SJSA1 (cell line): ENCODE measurements at places on chromosomes 11 and 22.
A peak's percentile ranks its signal among the peaks of the same experiment; 100 is the strongest.

DNA sequence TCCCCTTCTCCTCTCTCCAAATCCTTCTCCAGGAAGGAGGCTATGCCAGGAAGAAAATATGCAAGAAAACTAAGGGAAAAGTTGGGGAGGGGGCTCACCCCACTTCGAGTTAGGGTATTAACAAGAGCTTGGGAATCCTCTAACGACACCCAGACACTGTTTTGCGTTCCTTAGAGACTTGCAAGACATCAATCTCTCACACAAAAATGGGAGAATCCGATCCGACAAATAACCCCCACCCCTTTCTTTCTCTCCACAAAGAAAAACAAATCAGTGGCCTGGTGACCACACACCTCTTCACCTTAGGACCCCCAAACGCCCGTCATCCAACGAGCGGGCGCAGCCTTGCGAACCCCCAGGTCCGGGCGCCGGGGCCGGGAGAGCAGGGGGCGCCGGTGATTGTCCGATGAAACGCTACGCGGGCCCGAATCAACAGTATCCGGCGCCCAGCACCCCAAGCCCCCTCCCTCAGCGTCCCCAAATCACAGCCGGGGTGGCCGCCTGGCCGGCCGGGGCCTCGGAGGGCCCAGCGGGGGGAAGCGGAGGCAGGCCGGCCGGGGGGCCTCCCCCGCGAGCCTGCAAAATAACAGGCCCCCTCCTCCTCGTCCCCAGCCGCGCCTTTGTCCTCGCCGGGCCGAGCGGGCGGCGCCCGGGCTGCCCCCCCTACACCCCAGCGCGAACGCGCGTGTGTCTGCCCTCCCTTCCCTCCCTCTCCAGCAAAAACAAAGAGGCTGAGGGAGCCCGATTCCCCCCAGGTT lies 690 bp downstream of the CSNK1E start:
- no peak for DNase-seq

DNA sequence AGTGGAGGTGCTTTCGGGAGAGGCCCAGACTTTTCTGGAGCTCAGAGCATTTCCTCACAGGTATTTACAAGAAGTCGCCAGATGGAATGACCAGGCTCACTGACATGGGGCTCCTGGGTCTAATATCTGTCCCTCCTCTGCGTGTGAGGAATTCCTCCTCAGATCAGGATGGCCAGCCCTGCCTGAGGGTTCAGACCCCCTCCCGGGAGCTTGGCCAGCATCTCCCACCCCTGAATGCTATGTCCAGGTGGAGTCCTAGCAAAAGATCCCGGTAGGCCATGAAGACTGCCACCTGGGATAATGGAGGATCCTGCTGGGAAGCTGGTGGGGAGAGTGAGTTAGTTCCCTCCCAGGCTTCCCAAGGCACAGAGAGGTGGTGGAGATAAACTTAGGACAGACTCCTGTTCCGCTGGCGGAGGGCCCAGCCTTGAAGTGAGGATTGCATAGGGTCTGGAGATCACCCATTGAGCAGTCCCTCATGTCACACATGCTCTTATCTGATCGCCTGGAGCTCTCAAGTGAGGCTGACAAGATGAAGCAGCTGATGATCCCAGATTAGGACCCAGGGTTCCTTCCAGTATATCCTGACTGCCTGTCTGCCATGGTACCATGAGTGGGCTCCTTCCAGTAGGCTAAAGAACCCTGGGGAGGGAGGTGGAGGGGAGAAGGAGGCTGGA lies 5.7 kb downstream of the OAF start:
- no peak for DNase-seq

DNA sequence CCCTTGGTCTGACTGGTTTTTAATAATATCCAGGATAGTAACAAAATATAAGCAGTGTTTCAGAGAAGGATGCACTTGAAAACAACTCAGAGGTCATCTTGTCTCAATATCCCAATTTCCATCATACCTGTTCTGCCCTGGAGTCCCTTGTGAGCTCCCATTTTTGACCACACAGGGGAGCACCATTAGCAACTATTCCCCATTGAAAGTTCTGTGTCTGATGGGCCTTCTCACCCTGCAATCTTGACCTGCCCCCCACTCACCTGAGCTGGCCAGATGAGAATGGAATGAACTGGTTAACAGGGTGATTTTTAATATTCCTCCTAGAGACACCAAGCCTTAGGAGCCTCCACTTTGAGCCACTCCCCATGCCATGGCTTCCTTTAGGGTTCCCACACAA lies 3.8 kb upstream of the CAPN5 start:
- no peak for DNase-seq

DNA sequence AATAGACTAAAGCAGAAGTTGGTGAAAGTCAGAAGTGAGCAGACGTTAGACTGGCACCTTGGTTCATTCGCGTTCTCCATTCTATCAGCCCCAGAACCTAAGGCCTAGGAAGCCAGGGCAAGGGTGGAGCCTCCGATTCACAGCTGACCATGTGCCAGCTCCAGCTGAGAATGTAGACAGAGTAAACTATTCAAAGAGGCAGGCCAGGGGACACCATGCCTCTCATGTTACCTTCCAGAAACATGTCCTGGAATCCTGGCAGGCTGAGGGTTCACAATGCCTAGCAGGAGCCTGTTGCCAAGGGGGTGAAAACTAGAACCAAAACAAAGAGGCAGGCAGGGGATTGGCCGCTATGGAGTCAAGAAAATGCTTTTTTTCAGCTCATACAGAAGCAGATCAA lies 224.4 kb upstream of the POU2AF2 start:
- DNase-seq: no peak

GRCh38 chr22:29312218-29313125 lies 3.0 kb downstream of the RASL10A start:
- DNase-seq: no peak

GRCh38 chr11:74684661-74685060 lies 46.6 kb downstream of the CHRDL2 start:
- no peak for DNase-seq

DNA sequence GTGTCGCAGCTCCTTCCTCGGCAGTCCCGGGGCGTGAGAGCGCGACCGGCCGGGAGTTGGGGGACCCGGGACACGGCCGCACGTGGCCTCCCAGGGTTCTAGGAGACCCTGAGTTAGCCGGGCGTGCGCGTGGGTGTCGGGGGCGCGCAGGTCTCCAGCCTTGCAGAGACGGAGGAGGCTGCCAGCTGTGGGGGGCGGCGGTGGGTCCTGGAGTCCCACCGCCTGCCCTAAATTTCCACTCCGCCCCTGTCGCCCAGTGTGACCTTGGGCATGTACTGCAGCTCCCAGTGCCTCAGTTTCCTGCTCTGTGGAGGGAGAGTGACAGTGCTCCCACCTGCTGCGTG lies 18.8 kb downstream of the RRP7A start:
- no peak for DNase-seq

DNA sequence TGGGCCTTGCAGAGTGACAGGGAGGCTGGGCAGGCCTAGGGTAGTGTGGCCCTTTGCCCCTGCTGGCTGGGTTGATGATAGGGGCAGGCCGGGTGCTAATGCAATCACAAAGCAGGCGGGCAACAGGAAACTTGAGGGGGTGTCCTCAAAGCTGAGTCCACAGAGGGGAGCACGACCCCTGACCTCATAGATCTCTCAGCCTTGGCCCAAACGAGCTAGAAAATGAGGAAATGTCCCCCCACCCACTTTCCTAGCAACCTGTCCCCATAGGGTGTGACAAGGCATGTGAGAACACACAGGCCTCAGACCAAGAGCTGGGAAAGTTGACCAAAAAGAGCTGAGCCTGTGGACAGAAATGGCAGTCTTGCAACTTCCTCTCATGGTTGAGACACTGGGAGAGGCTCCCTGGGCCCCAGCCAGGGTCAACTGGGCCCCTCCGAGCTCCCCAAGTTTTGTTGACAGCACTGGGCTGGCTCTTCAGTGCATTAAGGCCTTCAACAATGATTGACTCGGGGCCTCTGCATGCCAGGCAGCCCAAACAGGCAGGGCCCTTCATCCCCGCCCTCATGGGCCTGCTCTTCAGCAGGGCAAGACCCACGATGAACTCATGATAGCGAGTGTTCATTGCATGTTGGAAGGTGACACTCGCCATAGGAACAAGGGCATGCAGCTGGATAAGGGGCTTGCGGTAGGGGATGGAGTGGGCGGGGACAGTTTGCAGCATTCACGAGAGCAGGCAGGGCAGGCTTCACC lies 9.8 kb upstream of the SPI1 start:
- DNase-seq: no peak

GRCh38 chr22:44828193-44828592 lies 75.8 kb downstream of the ARHGAP8 start:
- DNase-seq: peak; percentile 20

- DNase-seq: no peak
Measured at GRCh38 chr11:92707173-92707619, 262.3 kb upstream of the MTNR1B start.

- no peak for DNase-seq
Measured at GRCh38 chr11:35237351-35237750, 98.4 kb downstream of the CD44 start.

DNA sequence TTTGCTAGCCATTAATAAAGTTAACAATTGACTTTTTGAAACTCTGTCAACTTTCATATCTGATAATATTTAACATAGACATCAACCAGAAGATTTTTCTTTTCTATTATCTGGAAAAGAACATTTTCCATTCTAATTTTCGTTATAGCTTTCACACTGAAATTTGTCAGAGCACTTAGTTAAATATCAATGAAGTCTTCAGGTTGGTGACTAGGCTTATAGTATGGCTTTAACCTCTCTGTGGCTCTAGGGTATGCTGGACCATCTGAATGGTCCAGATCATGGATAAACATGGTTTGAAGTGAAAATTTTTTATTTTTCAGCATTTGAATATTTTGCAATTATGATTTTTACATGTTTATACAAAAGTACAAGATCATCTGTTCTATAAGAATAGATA lies 548.1 kb downstream of the CNTN5 start:
- no peak for DNase-seq

- no peak for DNase-seq
Measured at GRCh38 chr11:97614606-97615005, 1224.8 kb downstream of the JRKL start.

- DNase-seq: no peak
Measured at GRCh38 chr22:49084206-49084605, 743.5 kb downstream of the BRD1 start.

DNA sequence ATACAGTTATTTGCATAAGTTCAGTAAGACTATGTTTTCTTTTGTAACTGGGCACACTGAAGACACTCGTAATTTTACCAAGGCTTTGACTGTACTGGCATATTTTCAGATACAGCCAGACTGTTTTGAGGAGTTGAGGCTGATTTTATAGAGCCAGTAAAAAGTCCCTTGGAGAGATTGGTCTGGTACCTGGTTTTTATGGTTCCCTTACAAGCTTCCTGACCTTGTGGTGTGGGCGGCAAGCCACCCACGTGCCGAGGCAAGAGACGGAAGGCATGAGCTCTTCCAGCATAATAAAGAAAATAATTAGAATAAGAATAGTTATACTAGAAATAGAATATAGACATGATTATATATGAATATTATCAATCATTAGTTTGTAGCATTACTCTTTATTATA lies 11.3 kb upstream of the GSTP1 start:
- no peak for DNase-seq

DNA sequence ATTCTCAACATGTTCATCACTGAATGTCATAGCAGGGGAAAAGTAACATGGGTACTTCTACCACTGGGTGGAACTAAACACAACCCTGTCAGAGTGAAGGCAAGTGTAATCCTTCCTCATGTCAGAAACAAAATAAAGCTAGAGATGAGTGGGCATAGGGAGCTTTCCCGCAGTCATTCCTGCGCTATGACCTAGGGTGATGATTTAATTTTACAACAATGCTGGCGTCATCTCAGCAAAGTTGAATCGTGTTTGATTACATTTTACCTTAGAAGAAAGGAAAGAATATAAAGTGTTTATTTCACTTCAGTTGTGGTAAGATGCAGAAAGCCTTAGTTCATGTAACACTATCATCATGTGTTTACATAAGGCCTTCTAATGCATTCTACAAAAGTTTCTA lies 355.6 kb downstream of the METTL15 start:
- peak; percentile 91 for DNase-seq
